ENCODE measurements at places on chromosomes 1 and 21.
A peak's percentile ranks its signal among the peaks of the same experiment; 100 is the strongest.

GRCh38 chr21:27045281-27045985 lies 78.5 kb upstream of the ADAMTS5 start:
- DNase-seq, result no peak

DNA sequence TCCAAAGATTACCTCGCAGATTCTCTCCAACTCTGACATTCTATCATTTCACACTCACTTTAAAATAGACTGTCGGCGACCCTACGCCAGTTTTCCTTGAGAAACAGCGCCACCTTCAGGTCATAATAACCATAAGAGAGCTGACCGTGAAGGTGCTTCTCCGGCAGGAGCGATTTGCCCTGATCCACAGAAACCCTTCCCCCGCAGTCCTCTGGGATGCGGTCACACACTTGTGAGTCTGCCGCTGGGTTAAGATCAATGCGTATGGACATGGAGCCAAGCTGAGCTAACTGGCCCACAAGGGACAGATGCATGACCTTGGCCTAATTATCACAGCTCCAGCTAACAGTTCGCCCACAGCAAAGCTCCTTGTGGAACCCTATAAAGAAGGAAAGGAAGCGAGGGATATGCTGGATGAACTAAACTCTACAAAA lies 32.8 kb upstream of the IFNAR2 start:
- DNase-seq, result peak; percentile 81

DNA sequence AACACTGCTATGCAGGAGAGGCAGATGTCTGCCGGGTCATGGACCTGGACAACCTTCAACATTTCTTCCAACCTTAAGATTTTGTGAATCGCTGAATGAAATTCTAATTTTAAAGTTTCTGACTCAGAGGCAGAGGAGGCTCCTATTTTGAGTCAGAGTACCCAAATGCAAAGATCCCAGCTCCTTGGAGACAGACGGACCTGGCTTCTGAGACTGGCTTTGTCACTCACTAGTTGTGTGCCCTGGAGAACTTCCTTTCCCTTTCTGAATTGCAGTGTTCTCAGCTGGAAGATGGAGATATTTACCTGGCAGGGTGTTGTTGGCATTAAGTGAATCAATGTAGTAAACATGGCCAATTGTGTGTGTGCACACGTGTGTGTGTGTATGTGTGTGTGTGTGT lies 51.9 kb downstream of the IER5 start:
- DNase-seq, result no peak

DNA sequence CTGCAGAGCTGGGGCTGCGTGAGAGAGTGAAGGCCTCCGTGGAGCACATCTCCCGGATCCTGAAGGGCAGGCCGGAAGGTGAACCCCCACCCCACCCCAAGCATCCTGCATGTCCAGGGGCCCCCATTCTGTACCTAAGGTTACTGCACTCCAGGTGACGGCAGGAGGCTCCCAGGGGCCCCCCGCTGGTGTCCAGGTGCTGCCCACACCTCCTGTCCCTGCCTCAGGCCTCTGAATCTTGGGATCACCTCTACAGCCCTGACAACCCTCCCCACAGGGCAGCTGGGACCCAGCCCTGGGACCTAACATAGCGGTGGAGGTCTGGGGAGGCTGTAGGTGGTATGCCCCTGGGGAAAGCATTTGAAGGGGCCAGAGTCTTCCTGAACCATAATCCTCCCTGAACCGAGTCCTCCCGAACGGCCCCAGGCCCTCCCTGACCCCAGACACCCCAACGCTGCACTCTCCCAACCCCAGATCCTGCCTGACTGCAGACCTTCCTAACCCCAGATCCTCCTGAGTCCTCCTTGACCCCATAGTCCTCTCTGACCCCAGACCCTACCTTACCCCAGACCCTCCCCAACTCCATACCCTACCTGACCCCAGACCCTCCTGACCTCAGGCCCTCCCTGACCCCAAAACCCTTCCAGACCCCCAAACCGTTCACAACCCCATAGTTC lies 33.5 kb downstream of the TRIM11 start:
- DNase-seq, result no peak

DNA sequence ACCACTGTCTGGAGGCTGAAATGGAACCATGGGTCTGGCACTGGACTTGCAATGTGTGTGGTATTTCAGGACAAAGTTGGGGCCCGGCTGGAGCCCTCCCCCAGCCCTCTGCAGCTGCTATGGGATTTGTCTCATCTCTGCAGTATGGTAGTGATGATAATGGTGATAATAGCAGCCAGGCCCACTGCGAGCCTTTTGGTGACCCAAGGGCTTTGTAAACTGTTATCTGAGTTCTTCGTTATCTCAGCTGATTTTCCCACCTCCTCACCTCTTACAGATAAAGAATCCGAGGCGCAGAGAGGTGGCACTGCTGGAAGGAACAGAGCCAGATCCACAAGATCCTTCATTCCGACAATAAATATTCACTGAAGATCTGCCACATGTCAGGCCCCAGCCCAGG lies 11.7 kb upstream of the WNT4 start:
- no peak for DNase-seq

DNA sequence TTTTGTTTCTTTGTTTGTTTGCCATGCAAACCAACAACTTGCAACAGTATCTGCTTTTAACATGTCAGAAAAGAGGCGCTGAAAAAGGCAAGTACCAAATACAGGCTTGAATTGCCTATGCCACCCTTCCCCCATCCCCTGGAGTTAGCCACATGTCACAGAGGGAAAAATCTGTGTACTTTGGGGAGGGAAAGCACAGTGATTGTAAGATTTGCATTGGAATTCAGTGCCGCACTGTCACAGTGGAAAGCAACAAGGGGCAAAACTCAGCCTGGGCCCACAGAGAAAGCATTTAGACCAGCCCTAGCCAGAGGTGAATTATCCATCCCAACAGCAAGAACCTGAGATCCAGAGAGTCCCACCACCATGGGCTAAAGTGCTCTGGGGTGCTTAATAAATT lies 52.4 kb upstream of the ACADM start:
- no peak for DNase-seq

GRCh38 chr1:155070721-155071569 lies 7.4 kb downstream of the EFNA4 start:
- DNase-seq, result peak; percentile 88

DNA sequence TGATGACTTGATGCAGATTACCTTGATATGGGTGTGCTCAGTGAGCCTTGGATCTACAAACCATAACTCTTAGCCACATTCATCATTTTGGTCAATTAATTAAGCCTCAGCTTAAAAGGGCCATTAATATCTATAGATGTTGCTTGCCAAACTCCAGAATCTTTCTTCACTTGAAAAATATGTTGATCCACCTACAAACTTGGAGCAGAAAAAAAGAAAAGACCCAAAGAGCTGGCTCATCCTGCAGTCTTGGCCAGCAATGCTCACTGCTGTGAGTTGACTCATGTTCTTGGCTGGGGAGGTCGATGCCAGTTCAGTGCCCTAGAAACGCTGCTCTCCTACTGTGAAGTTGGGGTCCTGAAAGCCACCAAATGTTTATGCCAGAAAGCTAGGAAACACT lies 75.4 kb downstream of the DPT start:
- no peak for DNase-seq

DNA sequence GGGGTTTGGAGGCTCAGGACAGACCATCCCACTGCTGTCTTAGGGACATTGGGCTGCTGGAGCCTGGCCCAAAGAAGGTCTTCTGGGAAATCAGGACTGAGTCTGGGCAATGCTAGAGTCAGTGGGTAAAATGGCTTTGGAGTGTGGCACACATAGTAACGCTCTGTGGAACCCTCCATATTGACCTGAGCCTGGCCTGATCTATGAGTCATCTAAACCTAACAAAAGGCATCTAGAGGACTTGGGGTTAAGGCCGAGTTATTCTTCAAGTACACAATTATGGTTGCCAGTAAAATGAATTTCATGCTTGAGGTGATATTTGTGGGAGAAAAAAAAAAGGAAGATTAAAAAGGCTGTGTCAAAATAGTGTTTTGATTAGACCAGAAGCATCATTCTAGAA lies 77.7 kb downstream of the ST6GALNAC5 start:
- no peak for DNase-seq

DNA sequence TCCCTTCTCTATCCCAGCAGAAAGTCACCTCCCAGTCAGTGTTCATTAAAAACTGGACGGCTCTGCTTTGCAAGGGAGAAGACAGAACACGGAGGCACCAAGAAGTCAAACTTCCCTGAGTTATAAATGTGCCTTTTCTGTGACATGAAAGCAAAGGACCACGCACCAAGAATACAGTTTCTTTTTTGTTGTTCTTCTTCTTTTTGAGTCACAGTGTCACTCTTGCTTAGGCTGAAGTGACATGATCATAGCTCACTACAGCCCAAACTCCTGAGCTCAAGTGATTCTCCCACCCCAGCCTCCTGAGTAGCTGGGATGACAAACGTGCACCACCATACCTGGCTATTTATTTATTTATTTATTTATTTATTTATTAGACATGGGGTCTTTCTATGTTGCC lies 22.7 kb downstream of the GLUL start:
- no peak for DNase-seq

GRCh38 chr1:159890390-159890789 lies 9.6 kb downstream of the CFAP45 start:
- DNase-seq, result no peak

GRCh38 chr1:246081856-246082668 lies 425.0 kb downstream of the SMYD3 start:
- no peak for DNase-seq

DNA sequence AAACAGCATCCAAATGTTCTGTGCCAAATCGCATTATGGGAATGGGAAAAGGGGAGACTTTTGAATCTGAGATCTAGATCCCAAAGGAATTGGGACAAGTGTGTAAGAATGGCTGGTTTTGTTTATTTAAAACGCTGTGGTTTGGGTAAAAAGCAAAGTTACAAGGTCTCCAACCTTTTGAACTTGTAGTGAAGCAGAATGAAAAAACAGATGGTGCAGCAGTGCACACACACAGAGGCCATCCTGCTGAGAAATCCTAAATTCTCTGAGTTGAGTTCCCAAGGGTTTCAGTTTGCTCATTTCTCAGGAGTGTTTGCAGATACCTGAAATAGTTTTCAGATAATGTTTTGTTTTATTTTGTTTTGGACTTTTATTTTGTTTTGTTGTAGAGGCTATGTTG lies 80.2 kb upstream of the CD1D start:
- DNase-seq, result no peak

- peak; percentile 36 for DNase-seq
Observed at GRCh38 chr1:87334351-87335174, 5.9 kb downstream of the LMO4 start.

GRCh38 chr1:212752934-212753497 lies 38.6 kb downstream of the NSL1 start:
- no peak for DNase-seq

DNA sequence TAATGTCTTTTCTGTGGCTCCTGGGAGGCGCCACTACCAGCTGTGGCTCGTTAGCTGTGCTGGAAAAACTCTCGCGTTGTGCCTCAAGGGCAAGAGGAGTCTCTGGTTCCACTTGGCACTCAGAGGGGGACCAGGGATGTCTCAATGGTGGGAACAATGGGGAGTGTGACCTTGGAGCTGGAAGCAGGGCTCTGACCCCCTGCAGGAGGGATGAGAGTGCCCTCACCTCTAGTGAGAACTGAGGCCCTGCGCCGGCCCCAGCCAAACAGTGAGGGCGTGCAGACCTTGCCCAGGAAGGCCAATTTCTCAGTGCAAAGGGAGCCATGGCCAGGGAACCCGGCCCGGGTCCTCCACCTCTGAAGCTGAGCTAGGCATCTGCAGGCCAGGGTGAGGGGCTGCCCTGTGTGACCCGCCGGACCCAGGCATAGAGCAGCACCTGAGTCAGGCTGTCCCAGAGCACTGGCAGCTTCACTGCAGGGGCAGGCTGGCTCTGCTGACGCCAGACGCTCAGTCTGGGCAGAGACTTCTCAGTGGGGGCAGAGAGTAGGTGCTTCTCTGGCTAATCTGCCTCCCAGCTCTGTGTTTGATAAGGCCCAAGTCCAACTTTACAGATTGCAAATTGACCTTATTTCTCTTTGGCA lies 1.8 kb downstream of the RD3 start:
- DNase-seq, result no peak

- no peak for DNase-seq
Observed at GRCh38 chr1:241844593-241844992, 3.4 kb upstream of the EXO1 start.

- no peak for DNase-seq
Observed at GRCh38 chr1:8425150-8425780, 107.4 kb downstream of the SLC45A1 start.
